ENCODE measurements at places on chromosomes 12 and 14.

DNA sequence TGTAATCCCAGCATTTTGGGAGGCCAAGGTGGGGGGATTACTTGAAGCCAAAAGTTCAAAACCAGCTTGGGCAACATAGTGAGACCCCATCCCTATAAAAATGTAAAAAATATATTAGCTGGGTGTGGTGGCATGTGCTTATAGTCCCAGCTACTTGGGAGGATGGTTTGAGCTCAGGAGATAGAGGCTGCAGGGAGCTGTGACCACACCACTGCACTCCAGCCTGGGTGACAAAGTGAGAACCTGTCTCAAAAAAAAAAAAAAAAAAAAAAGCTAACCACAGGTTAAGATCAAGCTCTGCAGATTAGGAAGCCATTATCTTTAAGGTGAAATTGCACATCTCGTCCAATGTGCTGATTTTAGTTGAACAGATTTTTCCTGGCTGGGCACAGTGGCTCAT is 23.7 kb upstream of the CERS5 start:
- no peak for DNase-seq

DNA sequence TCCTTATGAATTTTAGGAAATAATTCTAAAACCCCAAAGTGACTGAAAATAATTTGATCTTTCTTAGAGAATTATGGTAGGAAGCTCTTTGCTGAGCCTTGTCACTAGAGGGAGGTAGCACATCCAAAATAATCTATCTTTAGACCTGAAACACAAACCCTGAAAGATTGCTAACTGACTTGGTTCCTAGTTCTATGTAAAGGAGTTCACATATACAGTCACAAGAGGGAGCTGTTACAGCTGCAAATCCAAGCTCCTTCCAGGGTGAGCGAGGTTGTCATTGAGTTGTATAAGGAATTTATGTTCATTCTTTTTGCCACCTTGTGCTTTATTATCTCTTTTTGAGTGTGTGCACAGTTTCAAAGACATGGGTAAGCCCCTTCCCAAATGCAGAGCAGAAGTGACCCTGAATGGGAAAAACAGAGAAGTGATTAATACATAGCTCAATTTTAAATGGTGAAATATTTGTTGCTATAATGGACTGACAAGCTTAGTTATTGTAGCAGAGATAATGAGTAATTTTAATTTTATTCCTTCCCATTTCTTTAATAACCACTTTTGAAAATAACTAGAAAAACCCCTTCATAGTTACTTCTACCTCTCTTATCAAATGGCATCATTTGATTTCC is 387.9 kb downstream of the DAD1 start:
- no peak for DNase-seq

GRCh38 chr12:6921996-6922946 is 5.5 kb upstream of the ATN1 start:
- DNase-seq, result no peak

DNA sequence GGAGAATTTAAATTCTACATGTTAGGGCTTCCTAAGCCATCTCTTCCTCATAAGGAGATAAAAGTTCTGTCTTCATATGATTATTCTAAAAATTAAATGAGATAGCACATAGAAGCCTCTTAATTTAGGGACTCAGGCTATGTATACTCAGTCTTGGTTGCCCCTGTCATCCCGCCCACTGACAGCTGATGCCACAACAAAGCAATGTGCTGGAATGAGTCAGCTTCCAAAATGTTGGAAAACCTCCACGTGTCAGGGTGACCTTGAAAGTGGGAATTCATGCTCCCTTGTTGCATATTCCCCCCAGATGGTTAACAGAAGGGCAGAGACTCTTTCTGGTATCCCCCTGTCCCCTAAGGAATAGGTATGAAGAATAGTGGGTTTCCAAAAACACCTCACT is 238.0 kb upstream of the DDHD1 start:
- DNase-seq, result no peak

GRCh38 chr14:105039458-105040205 is 18.7 kb upstream of the CDCA4 start:
- no peak for DNase-seq

GRCh38 chr12:111174251-111174960 is 194.5 kb downstream of the PHETA1 start:
- DNase-seq, result no peak

- DNase-seq, result no peak
Observed at GRCh38 chr12:19012965-19013364, 116.6 kb upstream of the PLEKHA5 start.

- no peak for DNase-seq
Observed at GRCh38 chr14:103882503-103883262, 35.3 kb upstream of the PPP1R13B start.

DNA sequence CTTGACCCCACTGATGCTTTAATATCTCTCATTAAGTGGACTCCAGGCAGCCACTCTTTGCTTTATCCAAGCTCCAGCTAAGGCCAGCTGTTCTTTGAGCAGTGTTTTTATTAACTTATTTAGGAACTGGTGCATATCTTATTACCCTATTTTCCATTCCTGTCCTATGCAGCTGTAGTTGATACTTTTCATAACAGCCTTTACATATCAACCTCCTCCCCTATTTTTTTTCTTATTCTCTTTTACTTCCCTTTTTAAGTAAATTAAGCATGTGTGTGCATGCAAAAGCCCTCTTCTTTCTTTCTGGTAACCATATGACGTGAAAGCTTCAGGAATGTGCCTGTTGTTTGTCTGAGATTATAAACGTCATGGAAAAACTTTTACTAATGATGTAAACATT is 121.2 kb downstream of the PTPRQ start:
- DNase-seq, result no peak

DNA sequence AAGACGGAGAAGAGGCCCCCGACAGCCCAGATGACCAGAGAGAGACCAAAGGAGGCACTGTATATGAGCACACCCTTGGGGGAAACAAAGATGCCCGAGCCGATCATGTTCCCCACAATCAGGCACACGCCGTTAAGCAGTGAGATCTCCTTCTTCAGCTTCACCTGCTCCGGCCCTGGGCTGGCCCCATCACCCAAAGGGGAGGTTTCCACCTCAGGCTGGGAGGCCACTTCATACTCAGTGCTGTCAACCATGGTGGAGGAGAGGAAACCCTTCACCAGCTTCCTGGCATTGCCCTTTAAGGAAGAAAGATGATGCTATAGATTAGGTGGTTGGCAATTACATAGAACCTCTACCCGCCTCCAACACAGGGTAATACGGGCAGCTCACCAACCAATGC is 2.1 kb downstream of the SLC7A7 start:
- DNase-seq, result no peak

GRCh38 chr12:99984271-99985128 is at the start of gene ANKS1B:
Gene ANKS1B (minus strand): TSS chr12:99984936. CDS start chr12:99984237, 699 bp downstream.
- no peak for DNase-seq

- DNase-seq, result no peak
Observed at GRCh38 chr12:121293603-121294002, 2.9 kb downstream of the CAMKK2 start.

DNA sequence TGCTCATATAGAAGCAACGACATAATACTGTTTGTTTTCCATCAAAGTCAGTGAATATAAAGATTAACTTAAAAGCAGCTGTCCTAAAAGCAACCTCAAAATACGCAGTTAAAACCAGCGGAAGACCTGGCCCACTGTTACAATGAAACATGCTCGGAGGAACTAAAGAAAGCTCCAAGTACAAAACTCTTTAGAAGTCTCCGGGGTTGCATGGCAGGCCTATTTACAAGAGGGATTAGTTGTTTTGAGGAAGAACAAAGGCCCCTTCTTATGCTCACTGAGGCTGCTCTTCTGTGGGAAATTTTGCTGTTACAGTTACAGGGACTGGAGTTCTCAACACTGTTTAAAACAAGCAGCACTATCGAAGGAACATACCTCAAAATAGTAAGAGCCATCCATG is 75.9 kb upstream of the C12orf71 start:
- DNase-seq, result no peak

GRCh38 chr12:116172224-116172849 is 105.2 kb downstream of the MED13L start:
- DNase-seq, result no peak

GRCh38 chr12:128474916-128475315 is 207.9 kb downstream of the TMEM132C start:
- no peak for DNase-seq

DNA sequence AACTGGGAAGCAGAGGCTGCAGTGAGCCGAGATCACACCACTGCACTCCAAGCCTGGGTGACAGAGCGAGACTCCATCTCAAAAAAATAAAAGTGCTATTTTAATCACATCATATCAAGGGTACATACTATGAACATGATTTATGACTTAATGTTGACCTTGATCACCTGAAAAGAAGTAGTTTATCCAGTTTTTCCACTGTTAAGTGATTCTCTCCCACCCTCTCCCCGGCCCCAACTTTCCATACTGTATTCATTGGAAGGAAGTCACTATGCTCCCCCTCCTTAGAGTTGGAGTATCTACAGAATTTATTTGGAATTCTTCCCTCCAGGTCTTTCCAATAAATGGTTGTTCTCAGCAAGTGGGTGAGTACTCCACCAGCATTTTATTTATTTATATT is 3.0 kb upstream of the PRMT5 start:
- DNase-seq, result no peak

GRCh38 chr12:124675881-124676713 is 108.7 kb upstream of the NCOR2 start:
- no peak for DNase-seq

Data from esophagus squamous epithelium (tissue), 5 donors.